NCI-H82 (cell line): ENCODE measurements at places on chromosomes 5 and 9.

GRCh38 chr9:2583308-2584013 is 38.1 kb upstream of the VLDLR start:
- DNase-seq: no peak

GRCh38 chr9:131500939-131501541 is 1.7 kb upstream of the POMT1 start:
- DNase-seq: peak; percentile 63

- no peak for DNase-seq
Measured at GRCh38 chr5:126199467-126199866, 223.7 kb upstream of the GRAMD2B start.

- no peak for DNase-seq
Measured at GRCh38 chr5:177538876-177539275, 15.5 kb downstream of the FAM193B start.

GRCh38 chr5:173963867-173964441 is 25.0 kb upstream of the C5orf47 start:
- DNase-seq: peak; percentile 83

- no peak for DNase-seq
Measured at GRCh38 chr9:128149951-128150593, 819 bp downstream of the LCN2 start.

GRCh38 chr5:147369742-147370374 is 135.0 kb downstream of the STK32A start:
- peak; percentile 26 for DNase-seq

DNA sequence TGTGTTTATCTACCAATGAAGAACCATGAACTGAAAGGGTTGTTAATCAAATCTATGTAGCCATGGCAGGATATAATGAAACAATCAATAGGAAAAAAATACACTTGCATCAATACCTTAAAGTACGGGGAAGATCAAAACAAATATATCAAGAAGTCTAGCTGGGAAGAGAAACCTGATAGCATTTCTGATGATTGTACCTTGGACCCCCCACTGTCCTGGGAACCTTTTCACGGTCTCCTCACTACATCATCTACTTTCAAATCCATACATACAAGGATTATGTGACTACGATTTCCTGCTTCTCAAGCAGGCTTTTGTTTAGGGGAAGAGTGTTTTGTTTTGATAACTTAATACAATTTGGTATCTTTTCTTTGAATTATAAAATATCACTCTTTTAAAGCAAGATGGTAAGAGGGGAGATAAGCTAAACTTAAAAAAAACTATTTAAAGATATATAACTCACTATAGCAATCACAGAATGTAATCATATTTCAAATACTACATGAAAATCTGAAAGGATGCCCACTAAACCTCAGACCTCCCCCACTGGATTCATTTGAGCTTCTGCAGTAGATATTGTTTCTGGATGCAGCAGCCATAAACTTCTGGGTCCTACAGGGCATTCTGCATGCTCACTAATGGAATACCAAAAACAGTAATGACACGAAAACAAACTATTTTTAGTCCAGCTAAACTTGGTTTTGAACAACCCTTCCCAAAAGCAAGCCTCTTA is 8.0 kb downstream of the EBF1 start:
- DNase-seq: peak; percentile 46

DNA sequence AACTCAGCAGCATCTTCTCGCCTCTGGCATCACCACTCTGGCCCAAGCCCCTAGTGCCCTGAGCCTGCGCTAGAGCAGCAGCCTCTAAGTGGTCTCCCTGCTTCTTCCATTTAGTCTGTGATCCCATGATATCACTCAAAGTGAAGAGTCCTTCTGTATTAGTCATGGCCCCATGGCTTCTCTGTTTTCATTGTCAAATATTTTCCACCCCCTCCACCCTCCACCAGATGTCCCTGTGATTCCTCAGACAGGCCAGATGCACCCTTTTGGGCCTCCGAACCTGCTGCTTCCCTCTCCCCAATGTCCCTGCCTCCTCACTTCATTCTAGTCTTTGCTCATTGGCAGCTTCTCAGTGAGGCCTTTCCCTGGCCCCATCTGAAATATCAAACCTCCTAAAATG is 299.2 kb downstream of the SPOCK1 start:
- DNase-seq: peak; percentile 24

GRCh38 chr5:143374496-143375217 is 28.8 kb downstream of the NR3C1 start:
- no peak for DNase-seq

GRCh38 chr9:82957529-82958379 is 105.2 kb downstream of the RASEF start:
- DNase-seq: no peak

- no peak for DNase-seq
Measured at GRCh38 chr5:105740242-105740641, 1930.5 kb downstream of the EFNA5 start.

- DNase-seq: no peak
Measured at GRCh38 chr9:19271081-19271480, 40.6 kb downstream of the DENND4C start.

- DNase-seq: no peak
Measured at GRCh38 chr5:172827841-172828240, 6.2 kb upstream of the ERGIC1 start.

- no peak for DNase-seq
Measured at GRCh38 chr5:9479990-9480389, 65.9 kb downstream of the SEMA5A start.

DNA sequence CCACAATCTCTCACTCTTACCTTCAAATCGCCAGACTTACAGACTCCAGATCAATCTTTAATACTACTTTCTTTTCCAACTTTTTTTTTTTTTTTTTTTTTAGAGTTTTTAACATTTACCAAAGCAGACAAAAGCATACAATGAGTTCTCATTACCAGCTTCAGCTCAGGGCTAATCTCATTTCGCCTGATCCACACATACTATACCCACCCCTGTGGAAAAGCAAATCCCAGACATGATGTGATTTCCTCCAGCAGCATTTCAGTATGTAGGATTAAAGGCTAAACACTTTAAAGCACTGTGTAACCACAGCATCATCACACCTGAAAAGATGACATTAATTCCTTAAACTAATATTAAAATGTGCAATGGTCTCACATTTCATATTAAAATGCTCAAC is 138.8 kb upstream of the RETREG1 start:
- peak; percentile 92 for DNase-seq

DNA sequence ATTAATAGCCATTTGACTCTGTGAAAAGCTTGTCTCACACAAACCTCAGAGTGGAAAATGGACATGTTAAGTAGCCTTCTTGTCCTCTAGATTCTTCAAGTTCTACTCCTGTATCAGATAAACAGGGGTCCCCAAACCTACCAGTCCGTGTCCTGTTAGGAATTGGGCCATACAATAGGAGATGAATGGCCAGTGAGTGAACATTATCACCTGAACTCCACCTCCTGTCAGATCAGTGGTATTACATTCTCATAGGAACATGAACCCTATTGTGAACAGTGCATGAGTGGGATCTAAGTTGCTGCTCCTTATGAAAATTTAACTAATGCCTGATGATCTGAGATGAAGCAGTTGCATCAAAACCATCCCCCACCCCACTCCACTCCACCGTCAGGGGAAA is 136.3 kb downstream of the TMEM232 start:
- peak; percentile 61 for DNase-seq

- peak; percentile 2 for DNase-seq
Measured at GRCh38 chr5:68449380-68449779, 233.8 kb downstream of the PIK3R1 start.

DNA sequence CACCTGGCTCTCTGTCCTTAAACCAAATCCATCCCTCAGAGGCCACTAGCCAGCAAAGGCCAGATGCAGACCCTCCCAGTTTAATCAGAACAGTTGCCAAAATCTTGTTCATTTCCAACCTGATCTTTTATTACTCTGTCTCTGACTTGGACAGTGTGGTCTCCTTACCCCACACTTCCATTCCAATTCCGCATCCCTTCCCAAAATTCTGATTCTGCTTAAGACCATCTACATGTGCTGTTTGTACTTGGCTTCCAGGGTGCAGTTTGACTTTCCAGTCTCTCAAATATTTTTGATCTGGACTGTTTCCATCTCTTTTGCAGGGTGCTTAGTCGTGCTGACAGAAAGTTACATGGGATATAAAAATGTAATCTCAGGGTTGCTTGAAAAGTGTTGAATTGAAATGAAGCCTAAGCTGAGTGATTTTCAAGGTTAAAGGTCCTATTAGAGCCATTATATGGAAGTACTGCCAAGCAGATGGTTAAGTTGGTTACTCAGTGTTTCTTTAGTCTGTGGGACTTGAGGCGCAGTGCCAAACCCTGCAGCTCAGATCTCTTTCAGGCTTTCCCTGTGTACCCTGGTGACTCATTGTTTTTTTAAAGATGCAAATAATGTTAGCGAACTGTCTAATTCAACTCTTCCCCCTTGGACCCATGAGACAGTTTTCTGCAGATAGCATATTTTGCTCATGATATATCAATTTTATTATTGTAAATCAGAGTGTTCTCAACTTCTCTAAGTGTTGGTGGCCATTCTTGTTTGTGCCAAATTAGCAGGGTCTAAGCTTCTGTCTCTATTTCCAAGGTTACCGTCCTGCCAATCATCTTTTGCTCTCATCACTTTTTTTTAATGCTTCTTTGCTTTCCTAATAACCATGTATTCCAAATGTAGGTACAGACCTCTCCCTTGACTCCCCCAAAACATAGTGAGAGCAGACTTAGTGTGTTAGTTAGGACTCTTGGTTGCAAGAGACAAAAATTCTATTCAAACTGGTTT is 18.2 kb upstream of the DCP2 start:
- DNase-seq: peak; percentile 60

DNA sequence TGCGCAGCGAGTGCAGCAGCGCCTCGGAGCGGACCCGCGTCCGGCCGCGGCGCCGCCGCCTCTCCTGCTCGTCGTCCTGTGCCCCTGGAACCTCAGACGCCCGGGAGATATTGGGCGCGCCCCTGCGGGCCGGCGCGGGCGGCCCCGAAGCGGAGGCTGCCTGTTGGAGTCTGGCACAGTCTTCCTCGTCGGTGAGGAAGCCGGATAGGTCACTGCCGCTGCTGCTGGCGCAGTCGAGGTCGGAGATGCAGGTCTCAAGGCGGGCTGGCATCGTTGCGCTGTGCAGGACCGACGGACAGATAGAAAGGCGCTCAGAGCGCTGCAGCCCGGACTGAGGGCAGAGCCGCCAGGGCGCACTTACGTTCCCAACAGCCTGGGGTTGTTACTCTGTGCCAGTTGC is 344 bp downstream of the NEUROG1 start:
- DNase-seq: no peak

DNA sequence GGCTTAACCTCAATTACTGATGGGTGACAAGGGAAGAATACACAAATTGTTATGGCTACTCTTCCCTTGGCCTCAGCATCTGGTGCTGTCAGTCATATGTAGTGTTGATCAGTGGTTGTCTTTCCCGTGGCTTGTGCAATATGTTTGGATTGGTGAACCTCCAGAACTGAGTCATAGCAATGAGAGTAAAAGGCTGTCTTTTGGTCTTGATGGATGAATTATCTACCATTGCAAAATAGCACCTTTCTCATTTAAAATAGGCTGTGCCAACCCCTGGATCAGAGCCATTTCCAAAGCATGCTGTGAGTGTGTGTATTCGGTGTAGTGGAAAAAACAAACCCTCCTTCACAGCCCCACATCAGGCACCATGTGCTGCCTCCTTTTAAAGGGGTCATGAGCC is 14.6 kb upstream of the F2R start:
- no peak for DNase-seq

- no peak for DNase-seq
Measured at GRCh38 chr9:83299094-83299493, 236.2 kb upstream of the RASEF start.

GRCh38 chr5:37932450-37932849 is 92.6 kb upstream of the GDNF start:
- no peak for DNase-seq

GRCh38 chr9:16003785-16004184 is 450.9 kb downstream of the CCDC171 start:
- DNase-seq: no peak

- peak; percentile 72 for DNase-seq
Measured at GRCh38 chr5:59034498-59035186, 451.8 kb downstream of the RAB3C start.

GRCh38 chr5:103402851-103403250 is 144.3 kb downstream of the MACIR start:
- DNase-seq: peak; percentile 27

DNA sequence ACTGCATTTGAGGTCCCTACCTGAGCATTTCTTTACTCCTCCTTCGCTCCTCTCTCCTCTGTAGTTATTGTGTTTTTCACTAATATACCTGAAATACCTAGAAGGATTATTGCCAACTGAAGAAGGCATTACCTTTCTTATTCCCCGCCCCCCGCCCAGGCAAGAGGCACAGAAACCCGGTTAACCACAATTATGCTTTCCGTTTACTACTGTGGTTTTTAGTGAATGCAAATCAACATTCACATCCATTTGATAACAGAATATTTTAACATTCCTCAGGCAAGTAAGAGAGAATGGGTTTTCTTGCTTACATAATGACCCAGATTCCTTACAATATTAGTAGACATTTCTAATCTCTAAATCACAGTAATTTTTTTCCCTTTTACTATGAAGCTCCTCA is 136.9 kb downstream of the PCSK5 start:
- DNase-seq: no peak

- no peak for DNase-seq
Measured at GRCh38 chr9:92988215-92988768, 41.0 kb downstream of the FGD3 start.

GRCh38 chr9:96222132-96222531 is 79.8 kb downstream of the HSD17B3 start:
- DNase-seq: peak; percentile 42

DNA sequence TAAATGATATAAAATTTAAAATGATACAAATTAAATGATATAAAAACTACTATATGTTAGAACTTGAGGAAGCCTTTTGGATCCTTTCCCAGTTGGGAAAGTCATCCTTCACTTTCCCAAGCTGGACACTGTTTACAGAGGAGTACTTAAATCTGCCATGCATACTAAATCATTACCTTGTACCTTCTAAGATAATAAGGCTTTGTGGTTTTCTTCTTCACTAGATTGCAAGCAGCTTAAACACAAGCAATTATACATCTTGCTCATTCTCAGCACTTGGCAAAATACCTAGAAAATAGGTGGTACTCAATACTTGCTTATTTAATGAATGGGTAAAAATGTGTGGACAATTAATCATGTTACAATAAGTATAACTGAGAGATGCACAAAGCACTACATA is 666.8 kb downstream of the PTPRD start:
- DNase-seq: no peak

- no peak for DNase-seq
Measured at GRCh38 chr5:65209341-65209740, 272.4 kb downstream of the ADAMTS6 start.

- no peak for DNase-seq
Measured at GRCh38 chr9:71431931-71432330, 310.5 kb upstream of the TRPM3 start.

DNA sequence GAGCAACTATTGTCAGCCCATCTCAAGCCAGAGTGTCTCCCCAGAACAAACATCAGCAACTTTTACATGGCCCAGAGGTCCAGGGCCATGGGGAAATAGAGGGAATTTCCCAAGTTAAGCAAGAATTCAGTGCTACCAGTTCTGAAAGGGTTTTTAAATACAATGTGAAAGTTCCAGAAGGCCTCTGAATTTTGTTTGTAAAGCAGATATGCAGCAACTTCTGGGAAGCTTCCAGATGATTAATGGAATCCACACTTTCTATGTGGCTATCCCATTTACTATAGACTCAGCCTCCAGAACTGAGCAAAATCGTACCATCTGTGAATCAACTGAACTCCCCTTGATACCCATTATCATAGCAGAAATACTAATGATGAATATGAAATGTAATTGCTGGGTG is 93.8 kb downstream of the FEM1C start:
- no peak for DNase-seq
